ENCODE measurements at places on chromosomes 7 and 10.

DNA sequence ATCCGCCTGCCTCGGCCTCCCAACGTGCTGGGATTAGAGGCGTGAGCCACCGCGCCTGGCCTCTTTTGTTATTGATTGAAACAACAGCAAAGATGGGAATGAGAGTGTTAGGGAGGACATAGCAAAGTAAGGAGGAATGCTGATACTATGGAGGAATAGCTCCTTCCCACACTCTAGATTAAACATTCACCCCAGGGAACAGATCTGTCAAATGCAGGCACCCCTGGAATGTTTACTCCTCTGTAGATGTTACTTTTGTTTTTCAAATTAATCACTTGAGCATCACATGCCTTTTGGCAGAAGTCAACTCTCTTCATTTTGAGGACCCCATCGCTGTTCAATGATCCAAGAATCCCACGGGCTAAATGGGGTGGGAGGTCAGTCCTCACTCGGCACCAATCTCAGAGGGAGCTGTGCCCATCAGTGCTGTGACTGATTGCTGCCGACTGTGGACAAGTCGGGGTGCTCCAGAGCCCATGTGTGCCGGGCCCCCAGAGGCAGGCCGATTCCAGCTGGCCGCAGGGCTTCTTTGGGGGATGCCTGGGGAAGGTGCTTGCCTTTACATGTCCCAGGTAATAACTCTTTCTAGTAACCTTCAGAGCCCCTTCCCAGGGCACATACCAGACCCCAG is 10.2 kb upstream of the COBL start:
- DNase-seq: no peak

DNA sequence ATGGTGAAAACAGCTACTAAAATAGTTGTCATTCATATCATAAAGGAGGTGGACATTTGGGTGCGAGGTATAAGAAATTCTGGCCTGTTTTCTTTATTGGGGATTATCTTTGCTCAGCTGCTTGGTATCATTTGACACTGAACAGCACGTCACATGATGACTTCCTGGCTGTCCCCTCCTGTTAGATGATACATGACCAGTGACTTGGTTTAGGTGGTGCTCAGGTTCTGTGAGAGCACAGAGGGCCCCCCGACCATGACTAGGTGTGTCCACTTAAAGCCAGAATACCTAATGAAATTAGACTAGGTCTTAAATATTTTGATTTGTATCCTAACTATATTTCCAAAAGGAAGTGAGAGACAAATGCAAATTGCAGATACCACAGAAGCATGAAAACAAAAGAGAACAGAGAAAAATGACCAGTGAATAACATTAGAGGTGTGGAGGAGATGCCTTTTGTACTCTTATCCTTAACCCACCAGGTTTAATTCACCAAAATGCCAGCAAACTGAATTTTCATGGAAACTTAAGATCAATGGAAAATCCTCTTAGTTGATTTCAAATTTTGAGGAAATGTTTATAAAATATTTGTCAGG is 50.6 kb upstream of the GJD4 start:
- no peak for DNase-seq

DNA sequence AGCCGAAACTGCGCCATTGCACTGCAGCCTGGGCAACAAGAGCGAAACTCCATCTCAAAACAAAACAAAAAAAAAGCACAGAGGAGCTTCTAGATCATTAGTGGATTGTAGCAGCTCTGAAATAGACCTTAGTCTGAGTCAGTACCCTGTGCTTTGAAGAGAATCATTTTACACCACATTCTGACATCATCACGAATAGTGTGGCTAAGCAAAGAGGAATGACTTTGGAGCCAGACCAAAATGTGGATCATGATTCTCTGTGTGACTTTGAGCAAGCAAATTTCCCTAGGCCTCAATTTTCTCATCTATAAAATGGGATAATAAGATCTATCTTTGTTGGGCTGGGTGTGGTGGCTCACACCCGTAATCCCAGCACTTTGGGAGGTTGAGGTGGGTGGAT is 618.9 kb downstream of the CALN1 start:
- DNase-seq: no peak

GRCh38 chr7:51090411-51090810 is 226.2 kb downstream of the COBL start:
- no peak for DNase-seq

DNA sequence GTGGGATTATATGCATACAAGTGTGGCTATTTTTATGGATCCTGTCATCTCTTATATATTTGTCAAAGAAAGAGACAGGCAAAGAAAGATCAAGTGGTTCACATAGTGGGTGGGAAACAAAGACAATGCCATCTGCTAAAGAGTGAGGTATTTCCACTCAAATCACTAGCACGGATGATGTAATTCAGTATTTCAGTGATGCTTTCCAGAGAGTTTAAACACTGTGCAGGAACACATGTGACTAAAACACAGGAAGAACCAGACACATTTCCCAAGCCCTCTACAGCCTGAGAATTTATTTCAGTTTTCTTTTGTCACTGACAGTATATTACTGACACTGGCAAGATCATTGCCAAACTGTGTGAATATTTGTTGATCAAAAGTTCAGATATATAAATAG is 885.7 kb upstream of the CELF2 start:
- DNase-seq: no peak

GRCh38 chr7:2954433-2954853 is 89.2 kb downstream of the CARD11 start:
- no peak for DNase-seq

- no peak for DNase-seq
Measured at GRCh38 chr10:83673316-83673715, 466.0 kb upstream of the GHITM start.

DNA sequence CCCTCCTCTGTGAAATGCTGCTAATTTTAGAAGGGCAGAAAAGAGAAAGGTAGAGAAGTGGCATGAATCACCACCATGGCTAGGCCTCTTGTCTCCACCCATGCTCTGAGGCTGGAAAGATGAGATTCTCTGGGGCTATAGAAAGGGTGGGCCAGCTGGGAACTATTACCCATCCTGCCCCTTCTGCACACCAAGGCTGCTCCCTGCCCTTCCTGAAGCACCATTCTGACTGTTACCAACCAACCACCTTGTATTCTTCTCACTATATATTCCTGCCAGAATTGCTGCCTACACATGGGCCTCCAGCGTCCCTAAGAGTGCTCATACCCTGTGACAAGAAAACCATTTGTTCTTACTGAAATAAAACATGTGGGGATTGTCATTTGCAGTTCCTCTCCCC is 11.4 kb upstream of the DLX6 start:
- DNase-seq: no peak

GRCh38 chr7:139681463-139681755 is 96.4 kb downstream of the HIPK2 start:
- no peak for DNase-seq

DNA sequence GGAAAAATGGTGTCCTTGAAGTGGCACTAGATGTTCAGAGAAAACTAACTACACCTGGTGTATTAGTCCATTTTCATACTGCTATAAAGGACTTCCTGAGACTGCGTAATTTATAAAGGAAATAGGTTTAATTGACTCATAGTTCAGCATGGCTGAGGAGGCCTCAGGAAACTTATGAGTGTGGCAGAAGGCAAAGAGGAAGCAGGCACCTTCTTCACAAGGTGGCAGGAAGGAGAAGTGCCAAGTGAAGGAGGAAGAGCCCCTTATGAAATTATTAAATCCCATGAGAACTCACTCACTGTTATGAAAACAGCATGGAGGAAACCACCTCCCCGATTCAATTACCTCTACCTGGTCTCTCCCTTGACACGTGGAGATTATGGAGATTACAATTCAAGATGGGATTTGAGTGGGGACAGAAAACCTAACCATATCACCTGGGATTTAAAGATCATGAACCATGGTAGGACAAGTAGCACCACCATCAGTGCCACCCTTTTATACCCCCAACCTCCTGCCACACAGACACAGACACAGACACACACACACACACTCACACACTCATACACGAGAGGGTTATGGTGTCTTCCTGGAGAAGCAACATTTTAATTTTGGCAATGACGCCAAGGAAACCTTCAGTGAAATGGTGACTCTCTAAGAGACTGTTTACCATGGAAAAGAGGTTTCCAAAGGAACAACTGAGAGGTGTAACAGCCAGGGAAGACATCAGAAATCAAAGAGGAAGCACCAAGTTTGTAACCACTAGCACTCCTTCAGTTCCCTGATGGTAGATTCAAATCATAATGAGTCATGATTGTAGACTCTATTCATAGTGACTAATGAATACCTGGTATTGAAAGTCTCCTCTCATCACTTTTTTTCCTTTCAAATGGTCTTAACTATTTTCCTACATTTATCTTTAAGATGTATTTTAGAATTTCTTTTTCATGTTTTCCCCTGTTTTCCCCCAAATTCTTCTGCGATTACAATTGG is 41.8 kb upstream of the WNT16 start:
- DNase-seq: no peak

GRCh38 chr7:82410461-82410860 is 33.1 kb downstream of the CACNA2D1 start:
- no peak for DNase-seq

GRCh38 chr7:45178241-45179225 is 20.9 kb downstream of the RAMP3 start:
- DNase-seq: no peak

GRCh38 chr10:119503821-119504220 is 38.7 kb downstream of the RGS10 start:
- no peak for DNase-seq

Measured in pulmonary artery endothelial cell (primary cell).